ENCODE measurements at places on chromosomes 3 and 15.

GRCh38 chr3:37996785-37997301 lies 6.3 kb downstream of the VILL start:
- DNase-seq: peak; percentile 83

- DNase-seq: no peak
These were observed 71.4 kb downstream of the TIPARP start for GRCh38 chr3:156745766-156746165.

- no peak for DNase-seq
These were observed 270.0 kb downstream of the NAALADL2 start for GRCh38 chr3:175129126-175129525.

DNA sequence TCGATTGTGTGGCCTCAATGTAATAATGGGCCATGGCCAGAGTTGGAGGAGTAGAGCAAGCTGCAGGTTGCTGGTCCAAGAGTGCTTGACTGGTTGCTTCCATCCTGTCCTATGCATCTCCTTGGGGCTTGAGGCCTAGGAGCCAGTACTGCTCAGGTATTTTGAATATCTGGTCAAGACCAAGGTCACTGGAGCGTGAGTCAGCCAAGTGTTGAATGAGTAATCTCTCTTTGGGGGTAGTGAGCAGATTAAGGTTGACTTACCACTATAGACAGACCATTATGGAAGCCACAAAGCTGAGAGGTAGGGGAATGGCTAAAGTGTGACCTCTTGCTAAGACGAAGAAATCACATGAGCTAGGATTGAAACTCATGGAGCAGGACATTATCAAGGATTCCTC lies 9.4 kb upstream of the PARP6 start:
- DNase-seq: no peak

DNA sequence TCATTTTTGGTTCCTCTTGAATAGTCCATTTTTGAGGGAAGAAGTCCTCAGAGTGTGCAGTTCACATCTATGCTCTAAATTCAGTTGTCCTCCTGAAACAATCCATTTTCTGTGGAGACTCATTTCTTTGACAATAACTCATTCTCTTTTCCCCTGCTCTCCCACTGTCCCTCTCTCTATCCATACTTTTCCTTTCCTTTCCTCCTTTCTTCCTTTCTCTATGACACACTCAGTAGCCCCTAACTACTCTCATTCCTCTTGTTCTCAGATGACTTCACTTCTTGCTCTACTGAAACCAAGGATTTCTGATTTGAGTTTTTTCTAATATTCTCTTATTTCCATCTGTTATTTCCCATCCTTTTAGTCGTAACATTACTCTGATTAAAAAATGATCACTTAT lies 16.7 kb upstream of the MEIS2 start:
- DNase-seq: no peak

DNA sequence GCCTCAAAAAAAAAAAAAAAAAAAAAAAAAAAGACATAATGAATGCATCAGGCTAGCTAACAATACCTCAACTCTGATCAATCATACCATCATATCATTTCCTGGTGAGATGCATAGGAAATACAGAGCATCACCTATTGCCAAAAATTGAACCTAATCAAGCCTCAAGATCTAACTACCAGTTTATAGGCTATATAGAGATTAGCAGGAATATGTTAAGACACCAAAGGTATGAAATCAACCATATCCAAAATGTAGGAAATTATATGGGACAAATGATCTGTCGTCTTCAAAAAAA lies 387 bp upstream of the VPS33B start:
- DNase-seq: no peak

GRCh38 chr3:158106766-158107471 lies 699 bp upstream of the SHOX2 start:
- peak; percentile 22 for DNase-seq

DNA sequence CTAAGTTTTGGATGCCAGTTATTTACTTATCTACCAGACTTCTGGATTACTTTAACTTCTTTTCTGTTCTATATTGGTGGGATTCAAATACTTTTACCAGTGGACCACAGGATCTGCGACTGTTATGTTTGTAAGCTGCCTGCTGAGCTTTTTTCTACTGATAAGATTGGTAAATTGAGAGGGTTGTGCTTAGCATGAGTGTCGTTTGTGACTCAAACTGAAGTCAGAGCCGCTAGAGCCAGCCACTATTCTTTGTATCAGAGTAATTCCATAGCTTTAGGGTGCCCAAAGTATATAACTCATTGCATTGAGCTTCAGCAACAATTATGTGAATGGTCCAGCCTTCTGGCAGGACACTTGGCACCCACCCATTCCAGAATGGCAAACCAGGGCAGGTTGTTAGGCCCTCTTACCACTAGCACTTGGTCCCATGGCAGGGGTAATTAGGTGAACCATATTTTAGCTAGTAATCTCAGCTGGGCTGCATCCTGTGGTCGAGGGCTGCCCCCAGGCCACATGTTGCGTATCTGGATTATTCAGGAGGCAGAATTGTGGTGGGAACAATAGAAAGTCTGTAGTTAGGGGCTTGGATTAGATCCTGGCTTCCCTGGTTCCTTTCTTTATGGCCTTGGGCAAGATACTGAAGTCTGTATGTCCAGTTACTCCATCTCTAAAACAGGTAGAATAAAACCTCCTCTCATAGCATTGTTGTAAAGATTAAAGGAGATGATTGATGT lies 6.0 kb downstream of the PLCL2 start:
- DNase-seq: no peak

DNA sequence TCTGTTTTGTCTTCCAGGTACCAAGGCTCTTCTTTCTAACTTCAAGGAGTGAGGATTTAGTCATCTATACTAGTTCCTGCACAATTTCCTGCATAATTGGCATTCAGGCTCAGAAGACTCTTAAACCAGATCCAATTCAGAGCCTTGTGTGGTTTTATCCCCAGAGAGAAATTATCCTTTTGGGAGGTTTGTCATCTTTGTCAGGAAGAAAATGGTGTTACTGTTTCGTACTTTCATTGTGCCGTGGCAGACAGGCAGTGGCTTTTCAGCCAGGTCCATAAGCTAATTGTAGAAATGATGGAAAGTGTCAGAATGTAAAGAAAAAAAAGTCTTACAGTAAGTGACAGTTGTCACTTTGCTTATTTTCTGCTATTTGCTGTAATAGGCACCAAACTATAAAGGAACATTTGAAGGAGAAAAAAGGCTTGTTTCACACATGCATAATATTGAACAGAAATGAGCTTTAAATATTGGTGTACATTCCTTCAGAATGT lies 82.8 kb downstream of the CADM2 start:
- no peak for DNase-seq
